ENCODE measurements at places on chromosomes 7 and 10.
A peak's percentile ranks its signal among the peaks of the same experiment; 100 is the strongest.

DNA sequence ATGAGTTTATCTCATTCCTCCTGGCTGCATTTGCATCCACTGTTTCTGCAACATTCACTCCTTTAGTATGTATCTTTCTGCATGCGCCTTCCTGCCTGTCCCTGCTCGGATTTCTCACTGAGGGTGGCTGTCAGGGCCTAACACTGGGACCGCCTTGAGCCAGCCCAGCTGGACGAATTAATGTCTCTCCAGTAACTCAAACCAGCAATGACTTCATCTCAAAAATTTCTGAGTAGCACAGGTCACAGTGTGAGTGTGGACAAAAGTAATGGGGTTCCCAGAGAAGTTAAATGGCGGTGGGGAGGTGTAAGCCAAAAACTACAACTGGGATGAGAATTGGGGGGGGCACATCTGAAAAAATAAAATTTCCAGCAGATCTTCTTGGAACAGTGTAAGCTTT, 444.0 kb upstream of the MGMT start:
- DNase-seq: no peak

- no peak for DNase-seq
Measured at GRCh38 chr7:27665531-27665930, 2.8 kb upstream of the HIBADH start.

DNA sequence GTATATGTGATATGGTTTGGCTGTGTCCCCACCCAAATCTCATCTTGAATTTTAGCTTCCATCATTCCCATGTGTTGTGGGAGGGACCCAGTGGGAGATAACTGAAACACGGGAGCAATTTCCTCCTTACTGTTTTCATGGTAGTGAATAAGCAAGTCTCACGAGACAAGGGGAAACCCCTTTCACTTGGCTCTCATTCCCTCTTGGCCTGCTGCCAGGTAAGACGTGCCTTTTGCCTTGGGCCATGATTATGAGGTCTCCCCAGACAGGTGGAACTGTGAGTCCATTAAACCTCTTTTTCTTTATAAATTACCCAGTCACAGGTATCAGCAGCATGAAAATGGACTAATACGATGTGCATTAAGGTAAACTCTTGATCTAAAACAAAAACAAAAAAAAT, 357.1 kb upstream of the AOAH start:
- DNase-seq: peak; percentile 44

- DNase-seq: peak; percentile 44
Measured at GRCh38 chr7:132030086-132030568, 473.7 kb upstream of the PODXL start.

GRCh38 chr10:110115784-110116520, 91.5 kb upstream of the MXI1 start:
- no peak for DNase-seq

GRCh38 chr10:18224626-18225445, 84.6 kb downstream of the CACNB2 start:
- no peak for DNase-seq

DNA sequence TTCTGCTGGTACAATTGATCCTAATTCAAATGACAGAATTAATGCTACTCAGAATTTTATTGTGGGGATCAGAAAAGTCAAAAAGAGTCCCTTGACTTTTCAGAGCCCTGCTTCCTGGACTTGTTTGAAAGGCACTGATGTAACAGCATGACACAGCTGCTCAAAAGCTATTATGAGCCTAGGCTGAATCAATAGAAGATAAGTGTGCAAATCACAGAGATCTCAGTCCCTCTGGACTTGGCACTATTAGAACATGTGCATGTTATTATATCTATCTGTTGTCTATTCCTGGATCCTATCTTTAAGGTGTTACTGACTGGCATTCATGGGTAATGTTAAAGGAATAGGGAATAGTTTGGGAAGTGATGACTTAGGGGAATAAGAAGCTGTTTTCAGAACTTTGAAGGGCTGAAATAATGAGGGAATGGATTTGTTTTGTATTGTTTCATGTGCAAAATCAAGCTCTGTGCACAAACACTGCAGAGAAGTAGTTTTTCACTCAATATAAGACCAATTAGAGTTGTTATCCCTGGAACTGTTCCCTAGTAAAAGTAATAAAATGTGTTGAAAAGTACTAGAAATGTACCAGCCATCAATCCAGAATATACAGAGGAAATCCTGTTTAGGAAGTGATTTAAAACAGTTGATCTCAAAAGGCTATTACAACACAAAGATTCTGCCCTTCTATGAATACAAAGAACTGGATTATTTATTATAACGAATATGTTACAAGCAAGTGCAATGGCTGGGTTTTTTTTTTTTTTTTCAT, 814.9 kb upstream of the C7orf33 start:
- no peak for DNase-seq

DNA sequence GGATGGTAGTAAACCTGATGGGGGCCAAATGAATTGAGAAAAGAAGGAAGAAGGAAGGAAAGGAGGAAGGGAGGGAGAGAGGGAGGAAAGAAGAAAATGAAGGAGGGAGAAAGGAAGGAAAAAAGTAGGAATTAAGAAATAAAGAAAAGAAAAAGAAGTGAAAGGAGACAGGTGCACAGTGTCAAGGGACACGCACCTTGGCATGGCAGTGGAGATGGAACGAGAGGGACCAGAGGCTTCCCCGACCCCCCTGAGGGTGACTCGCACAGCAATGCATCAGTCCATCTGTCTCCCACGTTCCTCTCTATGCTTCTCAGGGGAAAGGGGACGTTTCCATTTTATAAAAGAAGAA, 199.6 kb downstream of the CXCL12 start:
- no peak for DNase-seq

DNA sequence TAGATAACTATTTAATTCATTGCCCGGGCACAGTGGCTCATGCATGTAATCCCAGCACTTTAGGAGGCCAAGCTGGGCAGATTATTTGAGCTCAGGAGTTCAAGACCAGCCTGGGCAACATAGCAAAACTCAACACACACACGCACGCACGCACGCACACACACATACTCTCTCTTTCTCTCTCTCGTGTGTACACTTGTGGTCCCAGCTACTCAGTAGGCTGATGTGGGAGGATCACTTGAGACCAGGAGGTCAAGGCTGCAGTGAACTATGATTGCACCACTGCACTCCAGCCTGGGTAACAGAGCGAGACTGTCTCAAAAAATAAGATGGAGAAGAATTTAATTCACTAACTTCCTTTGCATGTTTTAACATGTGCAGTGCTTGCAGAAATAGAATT, 38.1 kb downstream of the PTPN12 start:
- peak; percentile 31 for DNase-seq

GRCh38 chr10:32005050-32005449, 51.2 kb downstream of the KIF5B start:
- DNase-seq: peak; percentile 25

DNA sequence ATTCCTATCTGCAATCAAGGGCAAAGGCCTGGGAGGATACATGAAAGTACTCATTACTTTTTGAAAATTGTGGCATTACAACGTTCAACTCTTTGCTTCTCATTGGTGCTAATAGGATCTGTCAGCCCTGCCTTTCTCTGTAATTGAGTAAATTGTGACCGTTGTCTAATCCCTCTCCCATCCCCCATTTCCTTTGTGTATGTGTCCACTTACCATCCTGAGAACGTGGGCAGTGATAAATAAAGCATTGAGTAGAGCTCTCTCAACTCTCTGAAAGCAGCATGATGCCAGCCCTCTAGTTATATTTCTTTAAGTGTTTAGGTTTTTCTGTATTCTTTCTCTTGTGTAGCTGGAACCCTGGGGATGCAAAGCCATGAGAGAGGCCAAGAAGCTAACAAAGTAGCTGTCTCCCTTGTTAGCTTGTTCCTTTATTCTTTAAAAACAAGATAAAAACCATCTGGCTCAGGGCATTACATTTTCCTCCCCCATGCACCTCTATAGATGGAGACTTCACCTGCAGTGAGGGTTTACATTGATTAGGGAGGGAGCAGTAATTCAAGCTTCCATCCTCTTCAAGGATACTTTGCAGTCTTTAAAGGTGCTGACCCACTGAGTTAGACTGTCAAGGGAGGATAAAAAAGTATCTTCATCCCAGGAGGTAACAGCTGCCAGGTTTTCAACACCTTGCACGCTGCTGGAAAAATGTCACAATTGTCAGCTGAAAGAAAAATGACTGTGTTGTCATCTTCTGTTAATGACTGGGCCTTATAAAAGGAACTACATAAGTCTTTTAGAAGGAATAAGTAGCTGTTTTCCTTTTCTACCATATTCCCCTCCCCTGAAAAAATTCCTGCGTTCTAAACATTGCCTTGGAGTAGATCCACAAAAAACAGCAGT, 112.3 kb downstream of the BTRC start:
- no peak for DNase-seq

DNA sequence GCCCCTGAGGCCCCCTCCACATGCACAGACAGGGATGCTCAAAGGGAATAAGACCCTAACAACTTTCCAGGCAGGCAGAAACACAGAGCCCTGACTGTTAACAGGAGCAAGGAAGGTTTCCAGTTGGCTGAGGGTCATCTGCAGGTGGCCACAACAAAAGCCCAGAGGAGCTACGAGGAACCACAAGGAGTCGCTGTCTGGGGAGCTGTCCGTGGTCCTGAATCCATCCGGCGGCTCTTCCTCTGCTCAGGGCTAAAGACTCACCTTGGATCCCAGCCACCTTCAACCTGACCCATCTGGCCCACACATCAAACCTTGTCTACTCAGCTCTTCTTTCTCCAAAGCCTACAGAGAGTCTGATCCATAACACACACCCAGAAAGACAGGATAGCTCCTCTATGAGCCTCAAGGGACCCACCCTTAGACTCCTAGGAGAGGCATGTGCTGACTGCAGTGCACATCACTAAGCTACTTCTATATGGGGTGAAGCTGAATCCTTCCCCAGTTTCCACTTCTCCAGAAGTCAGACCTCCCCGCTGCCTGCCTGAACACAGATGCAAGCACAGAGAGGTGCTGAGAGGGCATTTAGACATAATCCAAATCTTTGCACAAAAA, 104.0 kb downstream of the SLIT1 start:
- DNase-seq: peak; percentile 29

DNA sequence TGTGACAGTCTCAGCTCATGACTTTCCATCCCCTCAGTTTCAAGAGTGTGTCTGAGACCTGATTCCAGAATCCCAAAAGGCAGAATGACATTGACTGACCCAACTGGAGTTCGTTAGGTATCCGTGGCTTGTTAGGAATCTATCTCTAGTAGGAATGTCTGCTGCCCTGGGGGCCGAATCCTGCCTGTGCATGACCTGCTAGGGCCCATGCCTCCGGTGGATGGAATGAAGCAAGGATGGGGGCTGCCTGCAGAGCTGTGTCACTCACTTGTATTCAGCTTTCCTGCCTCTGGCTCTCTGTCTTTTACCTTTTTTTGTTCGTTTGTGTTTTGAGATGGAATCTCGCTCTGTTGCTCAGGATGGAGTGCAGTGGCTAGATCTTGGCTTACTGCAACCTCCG, 129.5 kb downstream of the SDK1 start:
- DNase-seq: no peak

All from renal cortical epithelial cell (primary cell).